Small intestine (tissue), 16 donors: ENCODE measurements at places on chromosomes 6 and 20. TPM values are rescaled to one million over a fixed set of nuclear protein-coding genes. Genes with fewer than 3 reads are reported as not detected.
A peak's percentile ranks its signal among the peaks of the same experiment; 100 is the strongest.

The ADGB gene
- not detected for polyA plus RNA-seq

GRCh38 chr6:119234457-119234856 is 115.1 kb downstream of the MAN1A1 start:
- H3K4me3 ChIP-seq, result no peak overlapping the region
- H3K27me3 ChIP-seq, result no peaks in the 10 kb centered on the region
- H3K36me3 ChIP-seq, result peaks cover 10% of the 10 kb centered on the region
- no peaks in the 10 kb centered on the region for H3K4me1 ChIP-seq
- peak; percentile 35 for DNase-seq

DNA sequence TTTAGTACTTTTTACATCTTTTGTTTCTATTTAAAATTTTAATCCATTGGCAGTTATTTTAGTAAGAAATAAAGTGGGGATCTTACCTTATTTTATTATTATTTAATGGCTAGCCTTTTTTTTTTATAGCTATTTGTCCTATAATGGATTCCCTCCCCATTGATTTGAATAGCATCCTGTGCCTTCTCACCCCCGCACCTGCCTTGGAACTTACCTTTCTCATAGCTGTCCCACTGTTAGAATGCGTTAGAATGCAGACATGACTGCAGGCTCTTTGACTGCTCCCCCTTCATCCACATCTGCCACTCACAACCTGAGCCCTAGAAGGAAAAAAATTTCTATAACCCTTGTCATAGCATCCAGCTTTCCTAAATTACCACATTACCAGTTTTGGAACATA is 9.1 kb downstream of the PKIB start:
- no peak overlapping the region for H3K4me3 ChIP-seq
- no peaks in the 10 kb centered on the region for H3K27me3 ChIP-seq
- H3K27ac ChIP-seq, result no peak overlapping the region
- no peak for DNase-seq
- H3K4me1 ChIP-seq, result no peaks in the 10 kb centered on the region

- H3K36me3 ChIP-seq, result no peaks in the 10 kb centered on the region
- H3K4me1 ChIP-seq, result no peaks in the 10 kb centered on the region
- no peak overlapping the region for H3K4me3 ChIP-seq
- peaks cover 2% of the 10 kb centered on the region for H3K27me3 ChIP-seq
These were observed 132.5 kb upstream of the PHACTR3 start for GRCh38 chr20:59471653-59472421.

DNA sequence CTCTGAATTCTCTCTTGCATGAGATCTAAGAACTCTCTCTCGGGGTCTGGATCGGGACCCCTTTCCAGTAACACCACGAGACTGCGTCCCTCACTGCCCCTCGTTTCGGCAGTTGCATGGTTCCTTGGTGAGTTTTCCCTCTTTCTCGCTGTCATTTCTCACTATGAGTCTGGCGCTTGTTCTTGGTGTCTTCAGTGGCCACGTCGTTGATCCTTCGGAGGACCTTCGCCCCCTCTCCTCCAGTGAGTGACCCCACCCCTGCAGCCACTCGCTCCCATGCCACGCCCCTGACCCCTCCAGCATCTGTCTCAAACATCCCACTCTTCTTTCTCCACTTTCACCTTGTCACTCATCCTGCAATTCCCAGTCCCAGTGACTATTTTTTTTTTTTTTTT is 23.0 kb downstream of the SYNJ2 start:
- no peaks in the 10 kb centered on the region for H3K4me1 ChIP-seq
- DNase-seq, result no peak
- H3K27me3 ChIP-seq, result no peaks in the 10 kb centered on the region
- no peaks in the 10 kb centered on the region for H3K36me3 ChIP-seq

DNA sequence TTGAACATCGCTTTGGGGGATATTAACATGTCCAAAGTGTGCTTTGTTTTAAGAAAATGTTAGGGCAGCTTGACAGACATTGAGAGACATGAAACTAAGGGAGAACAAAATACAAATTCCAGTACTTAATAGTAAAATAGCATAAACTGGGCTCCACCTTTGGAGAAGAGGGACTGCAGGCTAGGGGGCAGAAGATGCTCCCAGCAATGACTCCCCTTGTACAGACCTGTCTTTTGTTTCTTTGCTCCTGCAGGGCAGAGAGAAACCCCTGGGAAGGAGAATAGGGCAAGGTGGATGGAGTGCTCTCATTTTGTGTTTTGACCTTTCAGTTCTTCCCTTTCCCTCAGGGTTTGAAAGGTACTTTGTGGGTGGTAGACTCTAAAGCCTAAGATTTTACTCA is 115.6 kb upstream of the PLCB4 start:
- no peak overlapping the region for H3K27ac ChIP-seq
- no peaks in the 10 kb centered on the region for H3K36me3 ChIP-seq
- no peak for DNase-seq
- no peak overlapping the region for H3K4me3 ChIP-seq
- H3K4me1 ChIP-seq, result no peaks in the 10 kb centered on the region

GRCh38 chr6:169075211-169075914 is 178.3 kb downstream of the THBS2 start:
- no peaks in the 10 kb centered on the region for H3K4me1 ChIP-seq
- H3K27ac ChIP-seq, result no peak overlapping the region
- H3K36me3 ChIP-seq, result no peaks in the 10 kb centered on the region
- peak; percentile 21 for DNase-seq

GRCh38 chr6:137536104-137536773 is 42.0 kb upstream of the OLIG3 start:
- no peak overlapping the region for H3K27ac ChIP-seq
- peaks cover 2% of the 10 kb centered on the region for H3K27me3 ChIP-seq
- no peaks in the 10 kb centered on the region for H3K36me3 ChIP-seq
- no peaks in the 10 kb centered on the region for H3K4me1 ChIP-seq
- H3K4me3 ChIP-seq, result no peak overlapping the region

GRCh38 chr20:52682237-52682636 is 289.9 kb upstream of the TSHZ2 start:
- H3K27me3 ChIP-seq, result no peaks in the 10 kb centered on the region
- no peak overlapping the region for H3K27ac ChIP-seq
- no peak for DNase-seq
- no peaks in the 10 kb centered on the region for H3K36me3 ChIP-seq
- H3K4me3 ChIP-seq, result no peak overlapping the region

DNA sequence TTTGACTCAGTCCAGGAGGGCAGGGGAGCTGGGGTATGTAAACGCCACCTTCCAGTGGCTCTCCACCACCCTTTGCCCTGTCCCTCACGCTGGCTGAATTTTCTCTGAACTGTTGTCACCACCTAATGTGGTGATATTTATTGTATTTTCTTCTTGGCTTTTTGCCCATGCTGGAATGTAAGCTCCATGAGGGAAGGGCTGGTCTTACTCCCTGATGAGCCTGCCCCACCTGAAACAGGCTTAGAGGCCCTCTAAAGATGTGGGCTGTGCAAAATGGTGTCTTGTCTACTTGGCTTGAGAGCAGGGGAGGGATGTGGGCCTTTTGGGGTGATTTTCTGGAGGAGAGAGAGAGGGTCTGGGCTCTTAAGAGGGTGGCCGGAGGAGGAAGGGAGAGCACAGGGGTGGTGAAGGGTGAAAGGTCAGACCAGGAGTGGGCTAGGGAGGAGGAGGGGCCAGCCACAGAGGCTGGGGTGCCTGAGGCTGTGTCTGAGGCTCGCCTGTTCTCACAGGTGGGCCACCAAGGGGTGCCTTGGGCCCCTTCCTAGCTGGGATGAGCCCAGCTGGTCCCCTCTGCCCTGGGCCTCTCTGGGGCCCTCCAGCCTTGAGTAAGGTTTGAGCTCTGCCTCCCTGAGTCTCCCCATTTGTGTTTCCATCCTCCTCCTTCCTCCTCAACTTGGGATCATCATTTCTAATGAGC is 37.3 kb downstream of the SPDEF start:
- no peak overlapping the region for H3K4me3 ChIP-seq
- no peaks in the 10 kb centered on the region for H3K36me3 ChIP-seq
- H3K27ac ChIP-seq, result no peak overlapping the region
- H3K27me3 ChIP-seq, result peaks cover 5% of the 10 kb centered on the region
- DNase-seq, result no peak
